ENCODE measurements at places on chromosomes 7 and 10.

DNA sequence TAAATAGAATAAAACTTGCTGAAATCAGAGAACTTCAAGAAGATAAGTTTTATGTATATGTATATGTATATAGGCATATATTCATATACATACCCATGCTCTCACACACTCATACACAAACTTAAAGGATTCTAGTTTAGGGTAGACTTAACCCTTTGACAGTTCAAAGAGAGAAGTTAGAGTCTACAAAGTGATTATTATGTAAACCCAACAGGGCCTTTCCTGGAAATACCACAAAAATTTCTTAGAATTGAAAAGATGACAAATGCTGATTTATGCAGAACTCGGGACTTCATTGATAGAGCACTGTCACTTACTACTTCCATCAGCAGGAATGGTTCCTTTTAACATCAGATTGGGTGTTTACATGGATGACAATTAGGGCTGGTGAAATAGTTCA is 763.5 kb downstream of the AUTS2 start:
- no peak for DNase-seq
- peaks cover 1% of the 10 kb centered on the region for H3K4me1 ChIP-seq
- H3K36me3 ChIP-seq = peaks cover 3% of the 10 kb centered on the region
- no peaks in the 10 kb centered on the region for H3K27me3 ChIP-seq

GRCh38 chr7:101555921-101556275 is 73.2 kb downstream of the MYL10 start:
- H3K4me3 ChIP-seq = no peak overlapping the region
- H3K27me3 ChIP-seq = no peaks in the 10 kb centered on the region
- no peak overlapping the region for H3K27ac ChIP-seq

DNA sequence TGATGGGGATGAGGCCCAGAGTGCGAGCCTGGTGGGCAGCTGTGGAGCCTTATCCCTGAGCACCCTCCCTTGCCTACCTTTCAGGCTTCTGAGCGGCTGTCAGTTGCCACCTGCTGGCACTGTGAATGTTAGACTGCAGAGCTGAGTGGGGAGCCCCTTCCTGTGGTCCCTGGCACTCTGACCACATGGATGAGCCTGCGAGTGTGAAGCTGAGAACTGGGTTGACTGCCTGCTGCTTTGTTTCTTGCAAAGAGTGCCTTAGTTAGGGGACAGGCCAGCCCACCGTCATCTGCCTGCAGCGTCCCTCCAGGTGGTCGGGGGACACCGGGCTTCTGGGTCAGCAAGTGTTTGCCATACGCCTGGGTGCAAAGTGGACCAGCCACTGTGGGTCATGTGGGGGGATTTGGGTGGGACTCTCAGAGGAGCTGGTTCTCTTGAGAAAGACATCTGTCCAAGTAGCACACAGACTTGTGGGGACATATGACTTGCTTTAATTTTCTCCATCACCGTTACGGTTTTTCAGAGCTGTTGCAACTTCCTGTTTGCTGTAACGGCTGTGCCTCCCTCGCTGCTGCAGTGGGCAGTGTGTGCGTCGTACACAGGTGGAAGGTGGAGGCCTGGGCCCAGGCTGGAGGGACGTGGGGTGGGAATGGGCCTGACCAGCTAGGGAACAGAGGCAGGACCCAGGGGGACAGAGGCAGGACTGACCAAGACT is 13.7 kb downstream of the INPP5A start:
- no peaks in the 10 kb centered on the region for H3K27me3 ChIP-seq
- H3K27ac ChIP-seq = no peak overlapping the region
- H3K36me3 ChIP-seq = no peaks in the 10 kb centered on the region

- no peak overlapping the region for H3K27ac ChIP-seq
- peaks cover 4% of the 10 kb centered on the region for H3K4me1 ChIP-seq
- peaks cover 41% of the 10 kb centered on the region for H3K36me3 ChIP-seq
- no peak for DNase-seq
- no peak overlapping the region for H3K4me3 ChIP-seq
These were observed 60.5 kb downstream of the RSU1 start for GRCh38 chr10:16756561-16757221.

DNA sequence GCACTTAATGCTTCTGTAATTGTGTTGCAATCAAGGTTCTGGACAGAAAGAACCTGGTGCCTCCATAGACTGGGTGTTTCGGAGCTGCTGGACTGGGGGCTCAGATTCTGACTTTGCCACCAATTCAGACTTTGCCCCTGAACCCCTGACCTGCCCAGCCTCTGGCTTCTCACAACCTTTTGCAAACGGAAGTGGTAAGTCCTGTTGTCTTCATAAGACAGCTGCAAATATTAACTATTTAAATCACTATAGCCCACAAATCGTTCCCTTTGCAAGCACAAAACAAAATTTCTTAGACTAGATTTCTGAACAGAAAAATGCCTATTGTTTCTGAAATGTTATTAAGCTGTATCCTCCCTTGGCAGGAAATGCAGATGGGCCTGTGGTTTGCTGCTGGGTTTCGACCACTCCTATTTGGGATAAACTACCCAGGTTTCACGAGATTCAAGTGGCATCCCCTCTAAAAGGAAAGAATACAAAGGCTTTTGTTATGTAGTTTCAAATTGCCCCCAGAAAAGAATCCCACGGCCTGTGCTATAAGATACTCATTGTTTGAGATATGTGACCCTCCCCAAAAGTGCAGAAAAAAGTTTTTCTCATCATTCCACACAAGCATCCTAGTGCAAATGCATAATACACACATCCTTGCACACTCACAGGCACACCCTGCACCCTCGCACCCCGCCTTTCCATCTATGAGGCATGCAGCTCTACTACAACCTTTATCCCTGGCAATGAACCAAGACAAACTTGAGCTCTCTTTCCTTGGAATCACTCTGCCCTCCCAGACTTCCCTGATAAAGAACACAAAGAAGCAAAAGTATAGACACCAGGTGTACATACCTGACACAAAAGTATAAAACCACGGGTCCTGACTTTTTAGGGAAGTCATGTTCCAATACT is 209.1 kb downstream of the PRPF18 start:
- DNase-seq = no peak
- no peak overlapping the region for H3K4me3 ChIP-seq
- peaks cover 9% of the 10 kb centered on the region for H3K4me1 ChIP-seq
- peaks cover 48% of the 10 kb centered on the region for H3K36me3 ChIP-seq
- H3K27me3 ChIP-seq = no peaks in the 10 kb centered on the region

GRCh38 chr10:23157691-23158369 is 34.3 kb upstream of the PTF1A start:
- no peaks in the 10 kb centered on the region for H3K36me3 ChIP-seq
- no peak overlapping the region for H3K27ac ChIP-seq
- DNase-seq = no peak
- peaks cover 4% of the 10 kb centered on the region for H3K4me1 ChIP-seq
- H3K4me3 ChIP-seq = no peak overlapping the region

DNA sequence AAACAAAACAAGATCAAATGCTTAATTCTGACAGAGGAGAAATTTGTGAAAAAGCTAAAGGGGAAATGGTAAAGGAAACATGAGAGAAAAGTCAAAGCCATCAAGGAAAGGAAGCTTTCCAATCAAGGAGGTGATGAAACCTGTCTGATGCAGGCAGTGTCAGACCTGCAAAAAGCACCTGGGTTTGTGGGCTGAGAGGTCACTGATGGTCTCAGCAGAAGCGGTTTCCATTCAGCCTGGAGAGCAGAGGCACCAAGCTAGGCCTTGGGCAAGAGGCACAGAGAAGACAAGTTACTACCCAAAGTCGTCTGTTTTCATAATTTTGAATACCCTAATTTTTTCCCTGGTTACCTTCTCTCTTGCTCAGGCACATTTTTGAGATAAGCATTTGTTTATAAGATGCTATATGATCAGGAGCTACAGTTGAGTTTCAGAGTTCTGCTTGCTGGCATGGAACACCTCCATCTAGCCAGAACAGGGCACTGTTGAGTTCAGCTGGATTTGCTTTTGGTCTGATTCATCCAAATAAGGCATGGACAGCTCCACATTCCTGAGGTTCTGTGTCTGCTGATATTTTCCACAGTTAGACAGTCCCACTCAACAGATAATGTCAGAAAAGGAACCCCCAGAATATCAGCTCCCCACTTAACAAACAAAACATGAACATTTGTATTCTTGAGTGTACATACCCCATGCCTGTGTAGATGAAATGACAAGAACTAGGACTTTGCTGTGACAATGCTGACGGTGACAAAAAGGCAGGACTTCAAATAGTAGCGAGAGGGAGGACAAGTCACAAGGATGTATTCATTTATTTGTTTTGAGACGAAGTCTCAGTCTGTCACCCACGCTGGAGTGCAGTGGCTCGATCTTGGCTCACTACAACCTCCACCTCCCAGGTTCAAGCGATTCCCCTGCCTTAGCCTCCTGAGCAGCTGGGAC is 4.9 kb upstream of the PPIA start:
- no peaks in the 10 kb centered on the region for H3K27me3 ChIP-seq
- peaks cover 27% of the 10 kb centered on the region for H3K4me1 ChIP-seq
- no peak for DNase-seq
- H3K27ac ChIP-seq = peak overlapping the region; percentile 59

DNA sequence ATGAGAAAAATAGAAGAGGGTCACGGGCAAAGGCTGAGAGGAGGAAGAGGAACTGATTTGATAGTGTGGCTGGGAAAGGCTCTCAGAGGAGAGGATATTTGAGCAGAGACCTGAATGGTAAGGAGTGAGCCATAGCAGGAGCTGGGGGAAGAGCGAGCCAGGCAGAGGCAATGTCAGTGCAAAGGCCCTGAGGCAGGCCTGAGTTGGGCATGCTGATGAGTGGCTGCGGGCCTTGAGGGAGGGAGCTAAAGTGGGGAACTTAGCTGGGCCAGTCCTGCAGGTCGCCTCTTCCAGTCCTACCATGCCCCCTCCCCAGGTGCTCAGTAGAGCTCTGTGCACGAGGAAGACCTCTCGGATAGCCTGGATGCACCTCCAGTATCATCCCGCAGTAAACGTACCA is 55.4 kb upstream of the FGFR2 start:
- no peaks in the 10 kb centered on the region for H3K4me1 ChIP-seq
- H3K27ac ChIP-seq = no peak overlapping the region
- H3K27me3 ChIP-seq = peaks cover 9% of the 10 kb centered on the region
- H3K36me3 ChIP-seq = no peaks in the 10 kb centered on the region
- no peak overlapping the region for H3K4me3 ChIP-seq
- no peak for DNase-seq

- H3K36me3 ChIP-seq = peaks cover 13% of the 10 kb centered on the region
- H3K4me1 ChIP-seq = peaks cover 24% of the 10 kb centered on the region
- no peaks in the 10 kb centered on the region for H3K27me3 ChIP-seq
- no peak for DNase-seq
- H3K4me3 ChIP-seq = no peak overlapping the region
These were observed 5.3 kb downstream of the SLC35G1 start for GRCh38 chr10:93899109-93899508.

GRCh38 chr7:30225863-30226613 is 58.4 kb upstream of the ZNRF2 start:
- no peak for DNase-seq
- H3K27me3 ChIP-seq = peaks cover 21% of the 10 kb centered on the region
- H3K27ac ChIP-seq = peak overlapping the region; percentile 43
- H3K4me3 ChIP-seq = no peak overlapping the region
- no peaks in the 10 kb centered on the region for H3K36me3 ChIP-seq

- no peak for DNase-seq
- H3K27ac ChIP-seq = no peak overlapping the region
- peaks cover 20% of the 10 kb centered on the region for H3K36me3 ChIP-seq
- peaks cover 27% of the 10 kb centered on the region for H3K4me1 ChIP-seq
- H3K4me3 ChIP-seq = peak overlapping the region; percentile 24
- H3K27me3 ChIP-seq = no peaks in the 10 kb centered on the region
These were observed 1.9 kb downstream of the MIOS start for GRCh38 chr7:7568553-7568952.

- peaks cover 4% of the 10 kb centered on the region for H3K27me3 ChIP-seq
- no peaks in the 10 kb centered on the region for H3K36me3 ChIP-seq
- H3K4me1 ChIP-seq = peaks cover 13% of the 10 kb centered on the region
- H3K27ac ChIP-seq = no peak overlapping the region
- DNase-seq = no peak
These were observed 15.4 kb upstream of the CSGALNACT2 start for GRCh38 chr10:43122826-43123225.

GRCh38 chr10:100364735-100365391 is 17.8 kb downstream of the SCD start:
- H3K27me3 ChIP-seq = no peaks in the 10 kb centered on the region
- no peak for DNase-seq
- peak overlapping the region; percentile 36 for H3K27ac ChIP-seq
- peaks cover 33% of the 10 kb centered on the region for H3K4me1 ChIP-seq
- H3K4me3 ChIP-seq = no peak overlapping the region
- peaks cover 31% of the 10 kb centered on the region for H3K36me3 ChIP-seq

DNA sequence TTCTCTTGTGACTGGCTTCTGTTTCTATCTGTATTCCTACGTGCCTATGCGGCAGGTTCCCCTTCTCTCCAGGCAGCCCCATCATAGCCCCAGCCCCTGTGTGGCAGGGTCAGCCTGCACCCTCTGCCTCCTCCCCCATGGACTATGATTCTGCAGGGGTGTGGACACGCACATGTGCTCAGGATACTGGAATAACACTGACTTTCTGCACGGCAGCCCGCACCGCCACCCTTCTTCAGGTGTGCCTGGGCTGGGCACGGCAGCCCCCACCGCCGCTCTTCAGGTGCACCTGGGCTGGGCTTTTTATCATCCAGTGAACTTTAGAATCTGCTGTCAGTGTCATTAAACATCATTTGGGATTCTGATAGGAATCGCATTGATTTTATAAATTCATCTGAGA is 202.6 kb upstream of the PPP2R2D start:
- no peaks in the 10 kb centered on the region for H3K27me3 ChIP-seq

DNA sequence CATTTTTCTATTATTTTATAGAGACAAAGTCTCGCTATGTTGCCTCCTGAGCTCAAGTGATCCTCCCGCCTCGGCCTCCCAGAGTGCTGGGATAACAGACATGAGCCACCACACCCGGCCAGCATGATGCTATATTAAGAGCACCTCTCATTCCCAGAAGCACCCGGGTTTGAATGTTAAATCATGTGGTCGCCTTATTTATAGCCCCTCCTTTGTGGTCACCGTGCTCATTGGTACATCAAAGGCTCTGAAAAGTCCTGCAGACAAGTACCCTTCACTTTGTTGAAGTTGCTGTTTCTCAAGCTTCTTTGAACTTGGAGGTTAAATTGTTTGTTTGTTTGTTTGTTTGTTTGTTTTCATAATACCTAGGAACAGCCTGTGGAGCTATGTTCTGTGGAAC is 40.0 kb downstream of the CLIP2 start:
- H3K27me3 ChIP-seq = no peaks in the 10 kb centered on the region
- no peak for DNase-seq
- H3K36me3 ChIP-seq = peaks cover 15% of the 10 kb centered on the region

DNA sequence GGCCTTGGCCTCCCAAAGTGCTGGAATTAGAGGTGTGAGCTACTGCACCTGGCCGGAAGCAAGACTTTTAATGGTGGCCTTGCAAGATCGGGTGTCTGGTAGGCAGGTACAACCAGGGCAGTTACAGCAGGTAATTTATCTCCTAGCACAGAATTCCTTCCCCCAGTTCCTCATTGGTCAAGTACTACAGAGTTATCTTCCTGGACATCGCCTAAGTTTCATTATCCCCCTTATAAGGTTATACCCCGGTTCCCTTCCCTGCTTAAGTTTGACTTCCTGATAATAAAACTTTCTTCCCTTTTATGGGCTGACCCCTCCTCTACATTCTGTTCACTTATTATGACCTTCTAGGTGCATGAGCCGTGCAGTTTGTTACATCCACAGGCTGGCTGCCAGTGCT is 19.0 kb upstream of the CYP3A43 start:
- H3K36me3 ChIP-seq = no peaks in the 10 kb centered on the region
- H3K27me3 ChIP-seq = peaks cover 1% of the 10 kb centered on the region
- no peak overlapping the region for H3K27ac ChIP-seq
- no peak for DNase-seq
- H3K4me1 ChIP-seq = no peaks in the 10 kb centered on the region

All from osteocyte (in vitro differentiated cells).